Naive thymus-derived CD8-positive, alpha-beta T cell (primary cell): ENCODE measurements at places on chromosomes 1 and 21. TPM values are rescaled to one million over a fixed set of nuclear protein-coding genes. Genes with fewer than 3 reads are reported as not detected.

Gene TMEM167B
- 42.4 TPM for total RNA-seq

DNA sequence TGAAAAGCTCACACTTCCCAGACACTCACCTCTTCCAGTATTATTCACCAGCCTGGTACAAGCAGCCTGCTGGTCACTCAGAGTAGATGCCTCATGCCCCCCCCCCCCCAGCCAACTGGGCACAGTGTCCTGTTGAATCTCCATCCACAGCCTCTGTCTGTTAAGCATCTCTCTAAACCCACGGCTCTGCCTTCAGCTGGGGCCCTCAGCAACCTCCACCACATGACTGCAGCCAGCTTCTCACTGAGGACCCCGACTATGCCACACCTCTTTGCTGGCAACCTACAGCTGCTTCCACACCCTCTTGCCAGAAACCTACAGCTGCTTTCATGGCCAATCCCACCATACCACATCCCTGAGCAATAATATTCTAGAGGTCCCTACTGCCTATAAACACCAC is 113.1 kb downstream of the RHOU start:
- no peaks in the 10 kb centered on the region for H3K27me3 ChIP-seq
- DNase-seq = no peak
- H3K4me1 ChIP-seq = peaks cover 4% of the 10 kb centered on the region
- H3K27ac ChIP-seq = no peak overlapping the region
- no peak overlapping the region for H3K4me3 ChIP-seq
- H3K36me3 ChIP-seq = peaks cover 2% of the 10 kb centered on the region

DNA sequence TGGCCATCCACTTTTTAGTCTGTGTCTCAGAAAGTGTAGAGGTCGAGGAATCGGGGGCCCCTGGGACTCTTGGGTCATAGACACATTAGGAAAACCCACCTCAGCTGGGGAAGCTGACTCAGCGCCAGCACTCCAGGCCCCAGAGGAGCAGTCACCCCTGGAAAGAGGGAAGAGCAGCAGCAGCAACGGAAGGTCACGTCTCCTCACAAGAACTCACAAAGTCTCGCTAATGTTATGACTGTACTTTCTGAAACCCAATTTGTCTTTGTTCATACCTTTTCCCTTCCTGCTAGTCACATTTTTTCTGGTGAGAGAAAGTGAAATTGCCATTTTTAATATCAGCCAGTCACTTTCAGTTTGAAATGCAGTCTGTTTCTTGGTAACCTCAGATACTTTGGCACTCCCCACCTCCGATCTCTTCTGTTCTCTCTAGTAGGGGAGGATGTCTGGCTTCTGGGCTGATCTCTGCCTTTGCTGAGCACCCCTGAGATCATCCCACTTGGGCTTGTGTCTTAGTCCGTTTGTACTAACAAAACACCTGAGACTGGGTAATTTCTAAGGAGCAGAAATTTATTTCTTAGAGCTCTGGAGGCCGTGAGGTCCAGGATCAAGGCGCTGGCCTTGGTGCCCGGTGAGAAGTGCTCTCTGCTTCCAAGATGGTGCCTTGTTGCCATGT is 6.0 kb upstream of the NLRP3 start:
- H3K36me3 ChIP-seq = no peaks in the 10 kb centered on the region
- no peak for DNase-seq
- peak overlapping the region; percentile 47 for H3K4me3 ChIP-seq
- H3K27me3 ChIP-seq = no peaks in the 10 kb centered on the region
- peak overlapping the region; percentile 79 for H3K27ac ChIP-seq

DNA sequence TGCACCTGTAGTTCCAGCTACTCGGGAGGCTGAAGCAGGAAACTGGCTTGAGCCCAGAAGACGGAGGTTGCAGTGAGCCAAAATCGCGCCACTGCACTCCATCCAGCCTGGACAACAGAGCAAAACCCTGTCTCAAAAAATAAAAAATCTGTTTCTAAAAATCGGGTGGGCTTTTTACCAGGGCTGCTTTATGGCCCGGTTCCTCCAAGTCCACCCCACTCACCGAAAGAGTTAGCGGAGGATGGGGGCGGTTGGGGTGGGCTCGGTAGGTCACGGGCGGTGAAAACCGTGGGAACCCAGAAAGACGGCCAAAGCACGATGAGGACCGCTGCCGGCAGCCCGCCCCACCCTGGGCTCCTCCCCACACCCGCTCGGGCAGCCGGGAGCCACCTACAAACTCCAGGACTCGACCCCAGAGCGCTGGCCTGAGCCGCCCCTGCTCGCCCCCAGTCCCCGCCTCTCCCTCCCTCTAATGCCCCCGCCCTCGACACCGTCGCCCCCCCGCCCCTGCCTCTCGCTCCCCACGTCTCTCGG is 846 bp upstream of the PER3 start:
- no peak for DNase-seq
- no peaks in the 10 kb centered on the region for H3K36me3 ChIP-seq
- H3K4me1 ChIP-seq = peaks cover 22% of the 10 kb centered on the region
- H3K27ac ChIP-seq = peak overlapping the region; percentile 87
- peak overlapping the region; percentile 86 for H3K4me3 ChIP-seq

Gene AGT
- not detected for total RNA-seq

- H3K4me1 ChIP-seq = peaks cover 10% of the 10 kb centered on the region
- H3K4me3 ChIP-seq = no peak overlapping the region
- DNase-seq = no peak
- no peaks in the 10 kb centered on the region for H3K27me3 ChIP-seq
These were observed 229.9 kb downstream of the TTLL7 start for GRCh38 chr1:83769072-83769471.

DNA sequence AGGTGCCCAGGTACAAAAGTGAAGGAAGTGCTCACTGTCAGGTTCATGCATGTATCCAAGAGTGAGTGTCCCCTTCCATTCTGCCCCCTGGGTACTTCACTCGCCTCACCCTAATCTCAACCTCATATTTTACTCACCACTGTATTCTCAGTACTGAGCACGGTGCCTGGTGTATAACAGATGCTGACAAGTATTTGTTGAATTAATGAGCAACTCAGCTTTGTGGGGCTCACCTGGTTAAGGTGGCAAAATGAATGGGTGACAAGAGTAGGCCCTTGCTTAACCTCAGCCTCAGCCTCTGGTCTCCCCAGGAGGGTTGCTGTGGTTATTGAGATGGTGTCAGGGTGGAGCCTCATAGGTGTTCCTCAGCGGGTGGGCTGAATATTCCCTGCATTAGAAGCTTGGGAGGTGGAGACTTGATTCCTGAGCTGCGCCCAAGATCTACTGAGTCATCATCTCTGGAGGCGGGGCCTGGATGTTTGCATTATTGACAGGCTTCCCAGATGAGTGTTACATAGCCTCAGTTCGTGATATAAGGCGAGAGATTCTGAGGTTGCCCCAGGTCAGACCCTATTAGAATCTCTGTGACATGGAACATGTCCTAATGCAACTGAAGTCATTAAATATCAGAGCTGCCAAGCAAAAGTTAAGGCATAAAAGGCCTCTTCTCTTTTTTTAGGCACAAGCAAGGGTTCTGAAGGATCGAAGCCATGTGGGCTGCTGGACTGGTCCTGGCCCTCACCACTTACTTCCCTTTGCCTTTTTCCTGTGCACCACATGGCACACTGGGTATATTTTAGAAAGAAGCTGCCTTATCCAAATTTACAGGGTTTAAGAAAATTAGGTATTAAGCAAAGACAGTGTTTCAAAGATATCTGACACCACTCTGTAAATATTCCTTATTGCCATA is 39.2 kb downstream of the SYT6 start:
- DNase-seq = no peak
- no peak overlapping the region for H3K27ac ChIP-seq

DNA sequence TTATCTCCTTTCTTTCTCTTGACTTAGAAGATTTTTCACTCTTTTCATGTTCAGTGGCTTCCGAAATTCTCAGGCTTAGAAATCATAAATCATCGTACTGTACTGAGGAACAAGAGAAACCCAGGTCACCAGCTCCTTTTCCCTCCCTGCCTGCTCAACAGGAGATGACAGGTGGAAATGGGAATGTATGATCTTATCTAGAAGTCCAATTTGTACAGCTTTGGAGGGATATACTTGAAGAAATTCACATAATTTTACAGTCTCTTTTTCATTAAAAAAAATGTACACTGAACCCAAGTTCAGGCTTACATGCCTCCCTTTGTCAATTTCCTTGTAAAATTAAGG is 11.7 kb downstream of the EVA1C start:
- H3K4me1 ChIP-seq = peaks cover 4% of the 10 kb centered on the region
- no peaks in the 10 kb centered on the region for H3K27me3 ChIP-seq
- no peak for DNase-seq
- no peak overlapping the region for H3K27ac ChIP-seq
- H3K36me3 ChIP-seq = peaks cover 4% of the 10 kb centered on the region
- H3K4me3 ChIP-seq = no peak overlapping the region

- DNase-seq = no peak
- no peaks in the 10 kb centered on the region for H3K36me3 ChIP-seq
- H3K4me3 ChIP-seq = no peak overlapping the region
- no peaks in the 10 kb centered on the region for H3K27me3 ChIP-seq
- H3K4me1 ChIP-seq = peaks cover 22% of the 10 kb centered on the region
These were observed 4.9 kb downstream of the CGN start for GRCh38 chr1:151516031-151516511.

GRCh38 chr1:40956407-40956806 is 23.1 kb upstream of the CTPS1 start:
- DNase-seq = no peak
- H3K36me3 ChIP-seq = peaks cover 5% of the 10 kb centered on the region
- H3K27me3 ChIP-seq = peaks cover 5% of the 10 kb centered on the region

DNA sequence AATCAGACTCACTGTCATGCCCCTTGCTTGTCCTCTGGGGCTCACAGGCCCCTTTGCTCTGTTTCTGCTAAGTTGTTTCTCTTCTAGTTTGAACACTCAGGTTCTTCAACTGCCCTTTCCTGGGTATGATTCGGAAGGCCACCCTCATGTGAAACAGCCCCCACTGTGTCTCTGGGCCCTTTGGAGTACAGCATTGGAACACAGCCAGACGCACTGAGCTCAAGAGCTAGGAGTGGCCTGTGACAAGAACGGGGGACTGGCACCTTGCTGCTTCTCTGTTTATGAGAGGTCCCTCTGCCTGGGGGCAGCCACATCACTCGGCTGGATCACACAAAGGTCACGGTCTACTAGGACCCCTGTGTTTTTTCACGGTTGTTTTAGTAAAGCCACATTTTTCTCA is 114.4 kb upstream of the ZC3H12A start:
- H3K4me1 ChIP-seq = no peaks in the 10 kb centered on the region
- no peak overlapping the region for H3K4me3 ChIP-seq

Gene MEGF6
- 197 TPM for total RNA-seq

- H3K36me3 ChIP-seq = no peaks in the 10 kb centered on the region
- no peak overlapping the region for H3K4me3 ChIP-seq
- H3K27me3 ChIP-seq = no peaks in the 10 kb centered on the region
- DNase-seq = no peak
These were observed 45.1 kb downstream of the SLX9 start for GRCh38 chr21:44984792-44985440.

DNA sequence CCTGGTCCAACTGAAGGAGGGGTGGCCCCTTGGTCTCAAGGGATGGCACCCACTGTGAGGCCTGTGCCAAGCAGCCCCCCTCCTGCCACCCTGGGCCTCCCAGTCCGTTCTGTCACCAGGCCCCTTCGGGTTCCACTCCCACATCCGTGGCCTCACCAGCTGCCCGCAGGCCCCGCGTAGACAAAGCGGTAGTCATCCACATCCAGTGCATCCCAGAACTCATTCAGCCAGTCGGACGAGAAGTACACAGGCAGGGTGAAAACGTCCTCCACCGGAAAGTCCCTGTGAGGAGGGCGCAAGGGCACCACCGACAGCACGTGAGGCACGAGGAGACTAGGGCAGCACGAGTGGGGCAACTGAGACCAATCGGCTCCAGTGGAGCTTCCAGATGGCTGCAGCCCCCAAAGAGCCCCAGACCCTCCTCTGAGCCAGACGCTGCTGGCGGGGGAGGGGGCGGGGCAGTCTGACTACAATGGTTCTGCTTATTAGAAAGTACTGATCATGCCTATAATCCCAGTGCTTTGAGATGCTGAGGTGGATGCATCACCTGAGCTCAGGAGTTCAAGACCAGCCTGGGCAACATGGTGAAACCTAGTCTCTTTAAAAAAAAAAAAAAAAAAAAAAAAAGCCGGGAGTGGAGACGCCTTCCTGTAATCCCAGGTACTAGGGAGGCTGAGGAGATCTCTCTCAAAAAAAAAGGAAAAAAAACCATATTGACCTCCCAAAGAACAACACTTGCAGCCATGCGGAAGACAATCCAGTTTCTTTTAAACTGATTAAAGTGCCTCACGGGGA is 1.2 kb downstream of the JMJD4 start:
- DNase-seq = no peak
- H3K27me3 ChIP-seq = no peaks in the 10 kb centered on the region
- peaks cover 2% of the 10 kb centered on the region for H3K36me3 ChIP-seq

Gene CLEC20A
- total RNA-seq = not detected

- no peak overlapping the region for H3K4me3 ChIP-seq
- no peak overlapping the region for H3K27ac ChIP-seq
- H3K27me3 ChIP-seq = peaks cover 4% of the 10 kb centered on the region
- H3K36me3 ChIP-seq = peaks cover 4% of the 10 kb centered on the region
- no peak for DNase-seq
- no peaks in the 10 kb centered on the region for H3K4me1 ChIP-seq
These were observed 334.2 kb downstream of the RPS6KC1 start for GRCh38 chr1:213385201-213385600.

- peaks cover 78% of the 10 kb centered on the region for H3K4me1 ChIP-seq
- no peaks in the 10 kb centered on the region for H3K27me3 ChIP-seq
- H3K27ac ChIP-seq = peak overlapping the region; percentile 97
- peaks cover 5% of the 10 kb centered on the region for H3K36me3 ChIP-seq
These were observed 4.7 kb upstream of the DENND2D start for GRCh38 chr1:111204983-111205713.

DNA sequence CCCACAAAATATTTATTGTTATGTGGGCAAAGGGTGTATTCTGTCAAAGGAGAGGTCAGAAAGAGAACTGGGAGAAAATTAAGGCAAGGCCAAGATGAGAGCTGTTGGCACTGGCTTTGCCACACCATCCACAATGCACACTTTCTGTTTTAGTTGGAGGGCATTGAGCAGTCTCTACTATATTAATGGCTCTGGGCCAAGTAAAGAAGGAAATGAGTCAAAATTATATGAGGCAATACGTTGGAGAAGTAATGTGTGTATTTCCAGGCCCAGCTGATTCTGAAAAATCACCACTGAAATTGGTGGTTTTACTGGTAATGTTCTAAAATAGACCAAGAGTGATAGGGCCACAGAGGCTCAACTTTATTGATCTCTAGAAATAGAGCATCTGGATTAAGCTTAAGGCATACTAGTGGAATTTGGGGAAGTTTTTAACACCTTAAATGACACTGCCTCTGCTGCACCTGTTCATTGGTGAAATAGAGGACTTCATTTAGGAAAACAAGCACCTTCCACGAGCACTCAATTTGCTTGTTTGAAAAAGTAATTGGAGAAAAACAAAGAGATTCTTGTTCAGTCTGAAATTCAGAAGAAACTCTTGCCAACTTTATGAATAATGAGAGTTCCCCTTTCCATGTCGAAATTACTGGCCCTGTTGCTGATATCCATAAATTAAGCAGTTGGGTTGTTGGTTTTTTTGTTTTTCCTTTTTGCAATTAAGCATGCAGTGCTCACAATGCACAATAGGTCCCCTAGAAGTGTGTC is 424.9 kb downstream of the ADGRL2 start:
- no peaks in the 10 kb centered on the region for H3K4me1 ChIP-seq
- no peak overlapping the region for H3K27ac ChIP-seq
- H3K36me3 ChIP-seq = no peaks in the 10 kb centered on the region
- DNase-seq = no peak
- no peaks in the 10 kb centered on the region for H3K27me3 ChIP-seq
- no peak overlapping the region for H3K4me3 ChIP-seq

Gene NTRK1
- total RNA-seq = not detected

Gene SSR2
- total RNA-seq = 218 TPM
